ENCODE measurements at places on chromosomes 1 and 21.
A peak's percentile ranks its signal among the peaks of the same experiment; 100 is the strongest.

- no peak for DNase-seq
Observed at GRCh38 chr1:215476541-215476940, 90.6 kb upstream of the KCTD3 start.

- no peak for DNase-seq
Observed at GRCh38 chr1:205954819-205955404, 11.7 kb upstream of the SLC26A9 start.

GRCh38 chr1:234986750-234987414, 141.8 kb downstream of the TOMM20 start:
- no peak for DNase-seq

- peak; percentile 56 for DNase-seq
Observed at GRCh38 chr1:160291248-160292220, 6.6 kb upstream of the PEX19 start.

DNA sequence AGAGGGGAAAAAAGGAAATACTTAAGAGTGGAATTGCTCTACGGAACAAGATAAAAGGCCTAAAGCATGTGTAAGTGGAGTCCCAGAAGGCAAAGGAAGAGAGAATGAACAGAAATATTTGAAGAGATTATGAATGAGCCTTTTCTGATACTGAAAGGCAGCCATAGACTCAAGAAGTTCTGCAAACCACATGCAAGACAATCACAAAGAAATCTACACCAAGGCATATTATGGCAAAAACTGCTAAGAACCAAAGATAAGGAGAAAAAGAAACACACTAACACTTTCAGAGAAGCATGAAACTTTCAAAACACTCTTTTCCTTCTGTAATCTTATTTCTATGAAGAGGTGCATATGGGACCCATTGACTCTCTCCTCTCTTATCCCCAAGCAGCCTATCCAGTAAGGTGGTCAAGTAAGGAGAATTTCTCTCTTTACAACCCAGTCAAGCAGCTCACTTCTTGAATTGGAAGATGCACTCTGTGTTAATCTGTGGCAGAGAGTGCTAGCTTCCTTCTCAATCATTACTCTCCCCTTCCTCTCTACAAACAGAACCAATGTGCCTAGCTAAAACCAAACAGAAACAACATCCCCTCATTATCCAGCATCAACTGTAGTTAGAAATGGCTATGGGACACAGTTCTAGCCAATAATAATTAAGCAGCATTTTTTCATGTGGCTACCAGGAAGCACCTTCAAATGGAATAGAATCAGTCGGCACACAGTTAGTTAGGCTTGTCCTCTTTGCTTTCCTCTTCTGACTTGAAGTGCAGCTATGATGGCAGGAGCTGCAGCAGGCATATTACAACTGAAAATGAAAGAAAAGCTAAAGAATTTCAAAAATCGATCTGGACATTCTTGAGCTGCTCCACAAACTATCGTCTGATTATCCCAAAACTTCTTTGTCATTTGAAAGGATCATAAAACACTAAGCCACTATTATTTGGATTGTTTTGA, 25.9 kb downstream of the KRTAP19-8 start:
- DNase-seq, result no peak

DNA sequence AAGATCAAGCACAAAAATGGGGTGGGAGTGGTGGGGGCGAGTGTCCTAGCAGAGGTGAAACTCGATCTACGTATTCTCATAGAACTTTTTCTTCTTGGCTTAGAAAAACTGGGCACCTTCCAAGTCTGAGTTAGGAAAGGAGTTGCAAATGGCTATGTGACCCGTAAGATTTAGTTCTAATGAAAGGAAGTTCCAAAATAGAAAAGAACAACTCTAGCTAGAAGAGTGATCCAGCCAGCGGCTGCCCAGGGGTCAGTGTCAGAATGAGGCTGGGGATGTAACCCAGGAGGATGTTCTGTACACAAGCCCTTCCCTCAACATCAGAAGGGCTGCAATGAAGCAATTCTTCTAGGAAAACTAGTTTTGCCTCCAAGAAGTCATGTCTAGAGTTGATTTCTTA, 5.2 kb downstream of the MTARC1 start:
- DNase-seq, result no peak

- DNase-seq, result no peak
Observed at GRCh38 chr21:42476388-42477331, 19.4 kb downstream of the RSPH1 start.

DNA sequence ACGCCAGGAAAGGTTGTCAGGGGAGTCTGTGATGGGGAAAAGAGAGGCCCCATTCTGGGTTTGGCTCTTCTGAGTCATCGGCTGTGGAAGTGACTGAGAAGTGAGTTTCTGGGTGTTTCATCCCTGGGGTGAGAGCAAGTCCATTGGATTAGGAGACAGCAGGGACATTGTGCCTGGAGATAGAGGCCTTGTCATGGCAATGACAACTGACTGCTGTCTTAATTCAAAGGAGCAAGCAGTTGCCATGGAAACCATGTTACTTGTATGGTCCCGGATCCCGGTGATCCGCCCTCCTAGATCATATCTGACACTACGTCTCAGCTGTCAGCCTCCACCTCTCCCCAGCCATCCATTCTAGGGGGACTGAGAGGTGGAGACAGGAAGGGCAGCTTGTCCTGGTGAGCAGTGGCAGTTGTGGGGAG, 34.4 kb downstream of the KIAA0040 start:
- no peak for DNase-seq

GRCh38 chr1:119318466-119319309, 49.9 kb upstream of the HAO2 start:
- DNase-seq, result no peak
